ENCODE measurements at places on chromosomes 5 and 9.

GRCh38 chr9:78539904-78540303 lies 243.0 kb downstream of the PSAT1 start:
- no peak for DNase-seq

DNA sequence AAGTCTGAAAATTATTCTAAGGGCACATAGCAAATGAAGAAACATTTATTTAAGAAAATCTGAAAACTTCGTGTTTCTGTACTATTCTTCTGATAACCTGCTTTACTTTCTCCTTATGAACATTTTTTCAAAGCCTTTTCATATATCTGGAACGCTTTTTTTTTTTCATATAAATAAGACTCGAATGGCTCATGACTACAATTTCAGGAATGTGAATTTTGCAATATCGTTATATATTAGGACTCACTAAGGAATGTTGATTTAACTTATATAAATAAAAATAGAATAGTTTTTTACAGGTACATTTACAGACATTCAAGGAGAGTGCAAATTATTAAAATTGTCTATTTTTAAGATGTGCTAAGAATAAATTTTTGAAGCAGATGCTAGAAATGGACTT lies 42.9 kb downstream of the GPBP1 start:
- no peak for DNase-seq

DNA sequence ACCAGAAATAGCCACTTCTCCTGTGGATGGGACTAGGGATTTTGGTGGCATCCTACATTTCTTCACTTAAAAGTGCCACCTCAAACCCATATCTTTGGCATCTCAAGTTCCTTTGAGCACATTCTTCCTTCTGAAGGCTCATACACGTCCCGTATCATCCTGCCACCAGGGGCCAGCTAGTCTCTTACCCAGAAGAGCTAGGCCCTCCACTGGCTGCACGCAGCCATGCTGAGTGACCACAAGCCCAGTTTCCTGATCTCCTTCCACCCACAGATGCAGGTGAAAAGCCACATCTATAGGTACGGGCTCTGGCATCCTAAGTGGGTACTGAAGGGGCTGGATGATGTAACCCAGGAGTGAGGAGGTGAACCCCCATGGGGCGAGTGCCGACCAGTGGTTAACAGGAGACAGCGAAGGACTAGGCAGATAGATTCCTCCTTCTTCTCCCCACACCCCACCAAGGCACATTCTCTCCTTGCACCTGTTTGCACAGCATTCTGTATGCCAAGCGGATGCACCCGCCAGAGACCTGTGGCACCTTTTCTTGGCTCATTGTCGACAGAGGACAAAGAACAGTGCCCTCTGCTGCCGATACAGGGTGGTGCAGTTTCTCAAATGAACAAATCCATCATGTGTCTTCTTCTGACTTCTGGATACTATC lies 14.4 kb upstream of the SCGB3A1 start:
- DNase-seq = peak; percentile 34

DNA sequence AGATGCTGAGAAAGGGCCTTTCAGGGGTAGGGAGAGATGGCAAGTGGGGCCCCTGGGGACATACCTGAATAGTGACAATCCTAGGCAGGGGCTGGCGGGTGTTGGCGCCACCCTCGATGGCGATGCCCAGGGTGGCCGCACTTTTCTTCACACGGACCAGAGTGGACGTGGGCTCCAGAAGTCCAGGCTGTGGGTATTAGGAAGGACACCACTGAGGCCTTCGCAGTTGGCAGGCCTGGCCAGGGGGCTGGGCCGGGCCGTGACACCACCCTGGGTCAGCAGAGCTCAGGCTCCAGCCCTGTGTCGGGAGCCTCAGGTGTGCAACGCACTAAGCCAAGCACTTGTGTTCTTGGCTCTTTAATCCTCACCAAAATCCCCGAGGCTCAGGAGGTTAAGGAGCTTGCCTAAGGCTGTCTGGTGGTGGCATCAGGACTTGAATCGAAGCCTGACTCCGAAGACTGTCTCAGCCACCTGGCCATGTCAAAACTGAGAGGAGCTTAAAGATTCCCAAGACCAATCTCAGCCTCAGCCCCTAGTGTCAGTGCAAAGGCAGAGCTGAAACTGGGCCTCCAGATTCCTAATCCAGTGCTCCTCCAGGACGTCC lies 15.5 kb upstream of the AKNA start:
- DNase-seq = no peak

GRCh38 chr5:112800891-112801290 lies 60.2 kb upstream of the SRP19 start:
- DNase-seq = no peak

GRCh38 chr5:43852279-43852678 lies 249.3 kb downstream of the NNT start:
- DNase-seq = no peak

All from activated naive CD8-positive, alpha-beta T cell treated with anti-CD3 and anti-CD28 coated beads, Interleukin-2, amount 50 U/mL, for 16 hours (primary cell).